Hypothalamus (tissue), 51 donors: ENCODE measurements at places on chromosomes 1 and 21.

DNA sequence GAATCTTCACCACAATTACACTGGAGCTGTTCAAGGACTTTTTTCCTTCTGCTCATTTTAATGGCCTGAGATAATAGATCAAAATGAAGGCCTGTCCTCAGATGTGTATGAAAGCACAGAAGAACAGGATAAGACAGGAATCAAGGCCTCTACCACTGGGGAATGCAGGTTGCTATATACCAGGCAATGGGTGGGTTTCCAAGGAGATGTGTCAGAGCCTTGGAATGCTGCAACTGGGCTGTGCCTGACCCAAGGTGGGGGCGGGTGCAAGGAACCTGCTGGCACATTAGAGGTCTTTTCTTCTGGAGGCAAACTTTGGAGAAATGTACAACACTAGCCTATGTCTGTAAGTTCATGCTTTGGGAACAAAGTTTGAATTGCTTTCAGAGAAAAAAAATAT is 21.7 kb upstream of the LAMC2 start:
- DNase-seq, result no peak

DNA sequence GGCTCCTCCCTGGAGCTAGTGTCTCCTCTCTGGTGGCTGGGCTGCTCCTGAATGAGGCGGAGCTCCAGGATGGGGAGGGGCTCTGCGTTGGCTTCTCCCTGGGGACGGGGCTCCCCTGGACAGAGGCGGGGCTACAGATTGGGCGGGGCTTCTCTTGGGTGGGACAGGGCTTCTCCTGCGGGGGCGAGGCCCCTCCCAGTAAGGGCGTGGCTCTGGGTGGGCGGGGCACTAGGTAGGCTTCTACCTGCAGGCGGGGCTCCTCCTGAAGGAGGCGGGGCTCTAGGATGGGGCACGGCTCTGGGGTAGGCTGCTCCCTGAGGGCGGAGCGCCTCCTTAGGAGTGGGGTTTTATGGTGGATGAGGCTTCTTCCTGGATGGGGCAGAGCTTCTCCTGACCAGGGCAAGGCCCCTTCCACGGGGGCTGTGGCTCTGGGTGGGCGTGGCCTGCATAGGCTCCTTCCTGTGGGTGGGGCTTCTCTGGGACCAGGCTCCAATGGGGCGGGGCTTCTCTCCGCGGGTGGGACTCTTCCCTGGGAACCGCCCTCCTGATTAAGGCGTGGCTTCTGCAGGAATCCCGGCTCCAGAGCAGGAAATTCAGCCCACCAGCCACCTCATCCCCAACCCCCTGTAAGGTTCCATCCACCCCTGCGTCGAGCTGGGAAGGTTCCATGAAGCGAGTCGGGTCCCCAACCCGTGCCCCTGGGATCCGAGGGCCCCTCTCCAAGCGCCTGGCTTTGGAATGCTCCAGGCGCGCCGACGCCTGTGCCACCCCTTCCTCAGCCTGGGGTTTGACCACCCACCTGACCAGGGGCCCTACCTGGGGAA is 22.7 kb upstream of the ARF1 start:
- no peak for DNase-seq

GRCh38 chr1:6096243-6097116 is 50.8 kb downstream of the KCNAB2 start:
- no peak for DNase-seq

GRCh38 chr1:95620076-95620475 is 386.1 kb downstream of the RWDD3 start:
- DNase-seq, result no peak

GRCh38 chr1:246338546-246338945 is 168.5 kb downstream of the SMYD3 start:
- DNase-seq, result no peak

GRCh38 chr1:27980216-27980845 is 20.6 kb downstream of the XKR8 start:
- no peak for DNase-seq

DNA sequence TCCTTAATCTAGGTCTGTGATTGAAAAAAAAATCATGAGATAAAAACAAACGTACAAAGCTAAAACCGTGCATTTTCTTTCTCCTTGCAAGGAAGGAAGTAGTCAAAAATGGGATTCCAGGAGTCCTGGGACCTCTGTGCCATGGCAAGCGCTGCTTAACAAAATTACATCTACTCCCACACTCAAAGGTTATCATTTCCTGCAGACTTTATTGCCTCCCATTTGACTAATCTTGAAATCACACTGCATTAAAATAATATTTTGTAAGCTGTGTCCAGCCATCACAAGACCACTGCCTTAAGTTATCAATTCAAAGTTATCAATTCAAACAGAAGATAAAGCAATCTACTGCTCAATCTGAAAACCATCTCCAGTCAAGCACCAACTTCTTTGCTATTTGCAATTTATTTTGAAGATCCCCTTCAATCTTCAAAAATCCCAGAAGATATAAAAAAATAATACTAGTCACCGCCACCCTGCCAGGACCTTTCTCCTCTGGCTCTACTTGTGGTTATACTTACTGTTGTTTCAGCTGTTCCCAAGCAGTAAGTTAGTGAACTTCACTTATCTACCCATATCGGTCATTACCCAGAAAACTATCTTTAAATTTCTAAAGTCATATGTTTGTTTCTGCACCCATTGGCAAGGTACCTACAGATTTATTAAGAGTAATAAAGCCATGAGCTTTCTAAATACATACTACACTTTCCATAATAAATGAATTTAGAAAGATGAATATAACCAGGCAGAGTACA is 38.1 kb upstream of the RAP1GAP start:
- DNase-seq, result no peak

- DNase-seq, result no peak
These were observed 1093.2 kb downstream of the ADGRL2 start for GRCh38 chr1:82893712-82894470.

DNA sequence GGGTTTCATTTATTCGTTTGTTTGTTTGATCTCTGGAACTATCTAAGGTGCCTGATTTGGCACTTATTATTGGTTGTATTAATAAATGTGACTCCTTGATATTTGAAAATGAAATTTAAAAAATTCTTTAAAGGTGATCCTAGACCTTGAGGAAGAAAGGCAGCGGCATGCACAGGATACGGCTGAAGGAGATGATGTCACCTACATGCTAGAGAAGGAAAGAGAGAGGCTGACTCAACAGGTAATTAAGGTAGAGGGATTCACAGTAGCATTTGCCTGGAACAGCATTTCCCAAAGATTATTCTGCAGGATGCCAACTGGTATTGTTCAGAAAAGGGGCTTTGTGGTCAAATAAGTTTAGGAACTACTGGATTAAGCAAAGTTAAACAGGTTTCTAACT is 54.4 kb upstream of the WNT2B start:
- DNase-seq, result no peak

DNA sequence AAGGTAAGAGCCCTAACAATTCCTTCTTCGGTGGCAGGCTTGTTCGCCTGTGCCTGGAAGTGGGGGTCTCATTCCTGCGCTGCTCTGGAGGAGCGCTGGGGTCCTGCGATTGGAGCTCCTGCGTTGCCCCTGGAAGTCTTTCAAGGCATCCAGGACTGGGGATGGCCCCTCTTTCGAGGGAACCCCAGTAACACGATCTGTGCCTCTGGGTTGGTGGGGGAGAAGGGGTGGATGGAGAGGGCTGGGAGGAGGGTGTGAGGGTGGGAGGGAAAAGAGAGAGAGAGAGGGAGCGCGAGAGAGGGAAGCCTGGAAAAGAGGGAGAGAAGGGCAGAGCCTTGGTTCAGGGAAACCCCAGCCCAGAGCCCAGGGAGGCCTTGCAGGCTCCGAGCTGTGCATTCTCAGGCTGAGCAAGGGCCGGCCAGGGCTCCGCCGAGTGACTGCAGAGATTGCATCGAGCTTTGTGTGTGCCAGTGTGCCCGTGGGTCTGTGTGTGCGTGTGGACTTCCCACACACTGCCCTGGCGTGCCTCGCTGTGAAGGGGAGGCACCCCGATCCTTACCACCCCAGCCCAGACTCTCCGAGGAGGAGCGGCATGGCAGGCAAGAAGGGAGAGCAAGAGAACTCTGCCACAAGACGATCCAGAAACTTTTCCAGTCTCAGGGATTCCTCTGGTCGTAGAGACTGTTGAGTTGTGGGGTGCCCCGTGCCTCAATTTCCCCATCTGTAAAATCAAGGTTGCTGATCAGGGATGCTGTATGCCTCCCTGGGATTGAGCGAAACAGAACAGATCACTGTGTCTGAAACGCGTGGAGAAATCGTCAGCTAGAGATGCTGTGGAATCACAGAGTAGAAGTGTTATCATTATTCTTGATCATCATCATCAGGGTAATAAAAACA is 619 bp downstream of the BCL9 start:
- DNase-seq, result peak; percentile 34

DNA sequence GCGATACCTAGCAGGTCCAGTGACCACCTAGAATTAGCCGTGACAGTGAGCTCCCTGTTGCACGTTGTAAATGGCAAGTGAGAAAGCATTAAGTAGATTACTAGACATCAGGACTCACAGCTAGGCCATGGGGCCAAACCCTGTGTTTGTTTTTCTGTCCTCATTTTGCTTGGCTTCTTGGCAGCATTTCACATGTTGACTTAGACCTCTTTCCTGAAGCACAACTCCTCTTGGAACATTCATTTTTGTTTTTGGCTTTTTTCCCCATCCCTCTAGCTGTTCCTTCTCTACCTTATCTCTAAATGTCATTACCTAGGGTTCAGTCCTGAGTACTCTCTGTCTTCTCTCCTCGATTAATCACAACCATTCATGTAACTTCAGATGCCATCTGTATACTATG is 16.9 kb upstream of the PTPN14 start:
- DNase-seq, result no peak

GRCh38 chr1:214234635-214235025 is 46.3 kb upstream of the SMYD2 start:
- DNase-seq, result no peak

- DNase-seq, result no peak
These were observed 36.3 kb downstream of the EDN2 start for GRCh38 chr1:41447995-41448770.

GRCh38 chr1:47692196-47692595 is 254.4 kb downstream of the FOXD2 start:
- DNase-seq, result no peak
